NCI-H524 treated with DMSO at 0.1 percent for 48 hours (cell line): ENCODE measurements at places on chromosomes 2 and 18.

GRCh38 chr2:85748985-85749875, 4.6 kb upstream of the ATOH8 start:
- no peak for DNase-seq

DNA sequence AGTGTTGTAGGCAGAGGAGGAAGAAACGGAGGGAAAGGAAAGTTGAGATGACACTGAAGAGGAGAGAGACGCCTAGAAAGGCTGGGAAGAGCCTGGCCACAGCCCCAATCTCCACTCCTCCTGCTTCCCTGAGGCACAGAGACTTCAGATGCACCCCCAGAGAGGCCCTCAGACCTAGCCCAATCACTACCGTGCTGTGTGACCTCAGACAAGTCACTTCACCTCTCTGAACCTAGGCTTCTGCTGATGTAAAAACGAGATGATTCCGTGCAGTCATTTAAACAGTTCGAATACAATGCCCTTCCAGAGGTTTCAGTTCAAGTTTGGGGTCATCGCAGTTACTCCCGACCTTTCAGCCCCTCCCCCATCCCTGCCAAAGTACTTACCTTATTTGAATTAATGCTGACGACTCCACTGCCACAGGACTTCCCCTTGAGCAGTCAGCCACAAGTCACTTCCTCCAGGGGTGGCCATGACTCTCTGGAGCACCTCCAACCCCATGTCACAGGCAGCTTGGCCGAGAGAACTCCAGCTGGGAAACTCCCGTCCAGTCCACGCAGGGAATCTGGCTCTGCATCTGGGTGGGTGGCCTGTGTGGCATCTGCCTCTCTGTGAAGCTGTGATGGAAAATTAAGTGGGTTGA, 105.2 kb upstream of the ID2 start:
- DNase-seq = no peak

- DNase-seq = no peak
These were observed at the start of gene PSMA8 for GRCh38 chr18:26133652-26134051. PSMA8 (plus strand) TSS chr18:26133869; CDS start chr18:26133966, 97 bp downstream.

DNA sequence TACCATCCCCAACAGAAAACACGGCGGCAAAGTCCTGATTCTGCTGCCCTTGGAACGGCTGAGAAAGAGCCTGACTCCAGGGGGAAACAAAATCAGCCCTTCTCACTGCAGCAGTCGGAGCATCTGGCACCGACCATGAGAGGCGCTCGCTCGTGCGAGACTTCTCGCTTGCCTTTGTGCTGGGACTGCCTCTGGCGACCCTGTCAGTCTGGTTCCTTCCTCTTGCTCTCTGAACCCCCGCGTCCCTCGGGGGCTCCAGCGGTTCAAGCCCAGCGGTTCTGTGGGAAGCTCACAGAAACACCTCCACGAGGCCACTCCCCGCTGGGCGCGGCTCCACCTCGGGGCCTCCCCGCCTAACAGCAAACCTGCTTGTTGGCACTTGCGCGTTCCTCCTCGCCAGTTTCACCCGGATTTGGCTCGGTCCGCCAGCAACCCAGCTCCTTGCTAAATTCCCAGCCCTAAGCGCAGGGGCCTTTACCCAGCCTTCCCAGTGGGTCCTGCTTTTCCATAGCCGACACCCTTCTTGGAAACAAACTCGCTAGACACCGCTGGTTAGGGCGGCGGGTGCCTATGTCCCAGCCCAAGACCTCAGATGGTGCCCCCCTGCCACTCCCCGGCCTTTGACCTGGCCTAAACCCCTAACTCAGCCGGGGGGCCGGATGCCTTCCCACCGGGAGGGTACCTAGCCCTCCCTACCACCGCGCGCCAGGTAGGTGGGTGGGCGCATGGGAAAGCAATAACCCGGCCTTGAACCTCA, 2.2 kb downstream of the RND3 start:
- DNase-seq = peak; percentile 31

GRCh38 chr18:44180683-44181082, 500.0 kb upstream of the SETBP1 start:
- DNase-seq = no peak

- no peak for DNase-seq
These were observed 175.2 kb downstream of the NOL4 start for GRCh38 chr18:34049511-34049910.

GRCh38 chr2:236859908-236860307, 225.8 kb upstream of the COPS8 start:
- no peak for DNase-seq

GRCh38 chr2:68103030-68103708, 40.4 kb upstream of the C1D start:
- DNase-seq = no peak

DNA sequence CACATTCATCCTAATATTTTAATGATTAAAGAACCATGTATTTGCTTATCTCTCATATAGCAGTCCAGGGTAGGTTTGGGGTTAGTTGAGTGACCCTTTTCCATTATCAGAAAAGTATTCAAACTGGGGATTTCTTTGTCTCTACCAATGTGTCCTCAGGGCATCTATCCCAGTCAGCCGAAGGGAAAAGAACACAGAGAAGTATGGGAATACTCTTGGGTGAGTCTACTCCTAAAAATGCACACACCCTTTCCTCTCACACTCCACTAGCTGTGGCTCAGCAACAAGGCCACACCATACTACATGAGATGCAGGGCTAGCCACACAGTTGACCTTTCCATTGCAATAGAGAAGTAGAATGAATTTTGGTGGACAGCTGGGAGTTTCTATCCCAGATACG, 114.3 kb downstream of the NXPH2 start:
- no peak for DNase-seq
